ENCODE measurements at places on chromosomes 4 and X.
A peak's percentile ranks its signal among the peaks of the same experiment; 100 is the strongest.

GRCh38 chr4:2322227-2322626, 60.3 kb upstream of the MXD4 start:
- no peak for DNase-seq

GRCh38 chr4:44186850-44187246, 261.8 kb downstream of the KCTD8 start:
- DNase-seq: no peak

- no peak for DNase-seq
Observed at GRCh38 chrX:151701071-151701470, 5.8 kb downstream of the PRRG3 start.

GRCh38 chrX:50910685-50911176, at the start of gene BMP15:
BMP15 (plus strand) TSS chrX:50910735; CDS start chrX:50910784, 49 bp downstream.
- no peak for DNase-seq

GRCh38 chr4:142883040-142883832, 37.1 kb upstream of the INPP4B start:
- no peak for DNase-seq

- no peak for DNase-seq
Observed at GRCh38 chr4:165972747-165973146, 99.7 kb downstream of the TLL1 start.

GRCh38 chrX:14697451-14697850, 168.1 kb downstream of the GLRA2 start:
- DNase-seq: peak; percentile 5

DNA sequence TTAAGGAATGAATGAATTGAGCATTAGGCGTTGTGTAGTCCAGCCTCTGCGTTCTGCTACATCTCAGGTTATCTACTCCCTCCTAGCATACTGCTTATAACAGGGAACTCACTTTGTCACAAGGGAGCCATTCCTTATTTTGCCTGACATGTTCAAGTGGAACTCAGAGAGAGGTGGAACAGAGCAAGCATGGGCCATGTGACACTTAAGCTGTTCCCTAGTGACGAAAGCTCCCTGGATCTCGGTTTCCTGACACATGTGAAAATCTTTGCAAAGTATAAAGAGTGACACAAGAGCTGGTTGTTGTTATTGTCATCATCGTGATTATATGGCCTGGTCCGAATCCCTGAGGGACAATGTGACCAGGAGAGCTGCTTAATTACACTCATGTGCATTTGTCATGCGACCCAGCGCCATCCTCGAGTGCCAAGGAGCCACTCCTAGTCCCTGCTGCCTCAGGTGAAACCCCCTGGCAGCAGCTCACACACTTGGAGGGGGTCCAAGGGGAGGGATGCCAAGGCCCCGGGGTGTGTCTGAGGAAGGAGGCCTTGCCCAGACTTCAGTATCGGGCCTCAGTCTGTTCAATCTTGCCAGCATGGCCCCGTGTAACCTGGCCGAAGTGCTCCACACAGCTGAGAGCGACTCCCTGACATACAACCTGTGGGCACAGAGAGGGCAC, 98.5 kb upstream of the MAP3K15 start:
- DNase-seq: no peak

GRCh38 chr4:32488690-32489089, 1768.5 kb downstream of the PCDH7 start:
- no peak for DNase-seq

GRCh38 chr4:52904421-52904820, 42.3 kb downstream of the RASL11B start:
- DNase-seq: no peak

GRCh38 chrX:41518127-41518840, 71.1 kb downstream of the NYX start:
- no peak for DNase-seq

DNA sequence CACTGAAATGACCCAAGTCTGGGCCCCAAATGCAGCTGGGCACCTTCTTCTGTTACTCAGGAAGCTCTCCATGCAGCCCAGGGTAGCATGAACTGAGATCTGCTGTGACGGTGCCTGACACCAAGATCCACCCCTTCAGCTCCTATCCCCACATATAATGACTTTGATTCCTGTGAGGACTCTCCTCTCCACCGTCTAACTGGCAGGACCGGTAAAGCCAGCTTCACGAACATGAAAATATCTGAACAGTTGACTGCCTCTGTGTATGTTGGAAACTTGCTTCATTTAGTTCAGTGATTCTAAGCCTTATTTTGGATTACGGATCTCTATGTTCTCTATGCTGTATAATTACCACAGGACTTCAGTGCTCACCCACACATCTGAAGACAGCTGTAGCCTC, 115.5 kb upstream of the TMEM150C start:
- DNase-seq: no peak

GRCh38 chrX:46627711-46628419, 54.3 kb downstream of the CHST7 start:
- DNase-seq: peak; percentile 51

DNA sequence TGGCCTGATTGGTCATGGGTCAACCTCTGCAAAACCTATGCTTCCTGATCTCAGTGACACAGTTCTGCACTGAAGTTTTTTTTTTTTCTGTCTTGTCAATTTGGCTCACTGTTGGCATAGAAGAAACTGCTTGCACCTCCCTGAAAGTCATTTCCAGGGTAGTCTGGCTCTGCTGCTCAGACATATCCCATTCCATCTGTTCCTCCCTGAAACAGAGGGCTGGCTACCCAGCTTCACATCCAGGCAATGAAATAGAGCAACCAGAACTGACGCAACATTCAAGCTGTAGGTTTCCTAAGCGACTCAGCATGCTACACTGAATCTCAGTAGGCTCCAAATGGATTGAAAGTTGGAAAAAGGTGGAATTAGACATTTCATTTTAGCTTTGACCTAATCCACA, 176.8 kb upstream of the MBNL3 start:
- no peak for DNase-seq

GRCh38 chr4:144968606-144969005, 129.4 kb downstream of the ANAPC10 start:
- DNase-seq: no peak

- no peak for DNase-seq
Observed at GRCh38 chrX:138765051-138765450, 53.5 kb upstream of the FGF13 start.

DNA sequence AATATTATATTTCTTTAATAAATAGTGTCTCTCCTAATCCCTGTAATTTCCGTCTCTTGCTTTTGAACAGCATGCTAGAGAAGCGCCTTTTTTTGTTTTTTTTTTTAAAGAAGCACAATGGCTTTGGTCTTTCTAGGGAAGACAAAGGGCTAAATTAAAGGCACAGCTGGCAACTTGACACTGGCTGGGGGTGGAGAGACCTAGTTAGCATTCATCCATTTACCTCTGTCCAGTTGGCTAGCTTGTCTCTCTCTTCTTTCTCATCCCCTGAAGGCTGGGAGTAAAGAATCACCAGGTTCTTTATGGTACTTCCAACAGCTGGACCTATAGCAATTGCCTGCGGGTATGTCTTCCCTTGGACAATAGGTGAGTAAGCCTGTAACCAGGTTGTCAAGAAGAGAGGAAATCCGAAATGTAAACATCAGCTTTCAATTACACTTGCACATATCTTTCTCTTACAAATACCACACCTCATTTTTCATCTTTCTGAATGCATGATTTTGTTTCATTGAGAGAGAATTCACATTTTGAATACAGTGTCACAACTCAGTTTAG, 178.4 kb upstream of the GPR101 start:
- no peak for DNase-seq

DNA sequence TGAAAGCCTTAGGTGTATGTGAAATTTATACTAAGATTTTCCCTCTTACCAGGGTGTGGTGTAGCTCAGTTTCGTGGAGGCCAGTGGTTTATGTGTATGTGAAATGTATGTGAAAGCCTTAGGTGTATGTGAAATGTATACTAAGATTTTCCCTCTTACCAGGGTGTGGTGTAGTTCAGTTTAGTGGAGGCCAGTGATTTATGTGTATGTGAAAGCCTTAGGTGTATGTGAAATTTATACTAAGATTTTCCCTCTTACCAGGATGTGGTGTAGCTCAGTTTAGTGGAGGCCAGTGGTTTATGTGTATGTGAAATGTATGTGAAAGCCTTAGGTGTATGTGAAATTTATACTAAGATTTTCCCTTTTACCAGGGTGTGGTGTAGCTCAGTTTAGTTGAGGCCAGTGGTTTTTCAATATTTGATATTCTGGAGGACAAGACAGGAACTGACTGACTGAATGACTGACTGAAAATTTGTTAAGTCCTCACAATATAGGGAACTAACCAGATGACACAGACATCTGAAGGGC, 143.7 kb downstream of the NEXMIF start:
- no peak for DNase-seq

GRCh38 chr4:182261651-182262223, 18.5 kb downstream of the TENM3 start:
- DNase-seq: no peak

GRCh38 chr4:140363051-140363450, 10.4 kb upstream of the SCOC start:
- DNase-seq: no peak

DNA sequence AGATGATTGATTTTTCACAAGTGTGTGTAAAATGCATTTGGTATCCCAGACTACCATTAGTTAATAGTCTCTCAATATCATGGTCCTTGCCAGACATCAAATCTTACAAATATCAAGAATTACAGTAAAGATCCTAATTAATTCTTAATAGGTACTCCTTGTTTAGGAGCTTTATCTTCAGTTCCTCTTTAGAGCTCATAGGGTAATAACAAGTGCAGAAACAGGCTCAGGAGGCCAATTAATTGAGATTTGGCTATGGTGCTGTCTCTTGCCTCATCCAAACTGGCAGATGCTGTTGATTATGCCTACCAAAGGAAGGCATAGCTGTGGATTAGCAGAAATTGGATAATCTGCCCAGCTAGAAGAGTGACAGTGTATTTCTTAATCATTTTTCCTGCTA, 6.9 kb downstream of the MTMR1 start:
- no peak for DNase-seq

GRCh38 chrX:149699761-149700160, 12.1 kb upstream of the MAGEA11 start:
- no peak for DNase-seq

- DNase-seq: no peak
Observed at GRCh38 chr4:184805462-184806228, 20.1 kb downstream of the ACSL1 start.

DNA sequence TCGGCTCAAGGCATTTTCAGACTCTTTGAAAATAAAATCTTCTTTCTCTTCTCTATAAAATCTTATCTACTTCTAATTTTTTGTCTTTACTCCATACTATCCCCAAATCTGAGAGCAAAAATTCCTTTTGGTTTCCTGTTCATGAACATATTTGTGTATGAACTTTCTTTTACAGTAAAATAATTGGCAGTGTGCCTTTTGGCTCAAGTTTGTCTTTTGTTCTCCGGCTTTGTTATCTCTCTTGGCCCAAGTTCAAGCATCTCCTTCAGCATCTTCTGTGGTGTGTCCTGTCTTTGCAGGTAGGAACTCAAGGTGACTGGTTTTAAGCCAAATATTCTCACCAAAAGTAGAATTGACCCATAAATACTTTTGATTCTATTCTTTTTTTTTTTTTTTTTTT, 276.6 kb upstream of the FAT1 start:
- no peak for DNase-seq

DNA sequence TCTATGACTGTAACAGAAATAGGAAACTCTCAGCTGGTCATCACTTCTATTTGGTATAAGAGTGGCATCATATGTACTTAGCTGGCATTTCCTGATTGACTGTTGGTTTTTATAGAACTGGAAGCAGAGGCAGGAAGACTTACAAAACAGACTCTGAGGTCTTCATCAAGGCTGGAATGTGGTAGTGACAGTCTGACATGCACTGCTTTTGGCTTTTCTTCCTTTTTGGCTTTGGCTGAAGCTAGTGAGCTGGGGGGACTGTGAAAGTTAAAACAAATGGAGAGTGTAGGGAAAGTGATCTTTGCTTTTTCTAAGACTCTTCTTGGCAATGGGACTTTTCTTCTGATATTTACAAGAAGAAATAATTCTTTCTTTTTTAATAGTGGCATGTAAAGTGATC, 121.1 kb upstream of the SLC4A4 start:
- no peak for DNase-seq

DNA sequence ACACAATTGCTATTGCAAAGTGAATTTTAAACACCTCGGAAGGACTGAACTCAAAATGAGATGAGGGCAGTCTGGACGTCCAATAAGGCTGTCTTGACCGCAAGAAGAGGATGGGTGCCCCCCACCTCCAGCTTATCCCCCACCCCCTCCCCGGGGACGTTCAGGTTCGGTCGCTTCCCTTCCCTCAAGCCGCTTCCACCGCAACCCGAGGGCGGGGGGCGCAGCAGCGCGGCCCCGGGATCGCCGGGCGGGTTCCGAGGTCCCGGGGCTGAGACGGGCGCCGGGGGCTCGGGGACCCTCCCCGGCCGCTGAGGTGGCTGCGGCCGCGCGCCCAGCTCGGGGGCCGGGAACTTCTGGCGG, 480 bp downstream of the USP46 start:
- DNase-seq: no peak

GRCh38 chr4:171718069-171718468, 95.1 kb upstream of the GALNTL6 start:
- no peak for DNase-seq

DNA sequence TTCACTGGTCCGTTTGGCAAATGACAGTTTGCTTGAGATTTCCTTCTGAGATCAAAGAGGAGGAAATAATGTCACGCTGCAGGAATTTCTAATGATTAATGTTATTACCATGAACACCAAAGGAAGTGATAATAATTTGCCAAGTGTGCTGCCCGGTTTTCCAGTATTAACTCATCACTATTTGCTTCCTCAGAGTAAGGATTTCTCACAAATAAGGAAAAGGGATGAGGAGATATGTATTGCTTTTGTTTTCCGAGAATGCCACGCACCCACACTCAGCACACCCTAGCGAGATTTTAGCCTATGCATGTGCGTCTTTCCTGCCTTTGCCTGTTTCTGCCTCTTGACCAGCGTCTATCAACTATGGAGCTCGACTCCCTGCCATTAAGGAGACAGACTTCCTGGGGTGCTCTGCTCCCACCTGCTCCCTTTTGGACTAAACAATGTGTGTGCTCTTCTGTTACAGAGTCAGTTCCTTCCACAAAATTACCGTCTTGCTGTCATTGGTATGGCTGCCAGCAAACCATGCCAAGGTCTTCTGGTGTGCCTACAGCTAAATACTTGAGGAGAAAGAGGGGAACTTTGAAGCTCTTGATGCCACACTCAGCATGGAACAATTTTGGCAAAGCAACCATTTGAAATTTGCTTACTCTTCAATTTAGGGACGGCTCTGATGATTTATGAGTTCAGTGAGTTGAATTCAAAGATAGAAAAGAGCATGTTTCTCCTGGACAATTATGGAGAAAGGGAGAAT, 393.1 kb upstream of the ZFP42 start:
- no peak for DNase-seq

- DNase-seq: no peak
Observed at GRCh38 chrX:134020910-134021309, 35.5 kb upstream of the GPC3 start.

DNA sequence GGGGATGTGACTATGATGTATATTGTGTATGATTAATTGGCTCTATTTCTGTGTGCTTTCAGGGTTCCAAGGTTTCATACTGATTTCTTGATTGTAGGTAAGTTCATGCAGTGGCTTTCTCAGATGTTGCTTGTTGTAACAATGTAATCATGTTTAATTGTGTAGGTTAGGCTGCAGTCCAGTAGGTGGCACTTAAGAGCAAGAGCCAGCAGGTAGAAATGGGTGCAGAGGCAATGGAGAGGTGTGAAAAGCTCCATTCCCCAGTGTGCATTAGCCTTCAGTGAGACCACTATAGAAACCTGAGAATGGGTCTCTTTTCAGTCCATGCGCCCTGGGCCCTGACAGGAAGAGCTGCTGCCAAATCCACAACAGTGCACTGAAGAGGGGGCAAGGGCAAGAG, 28.2 kb downstream of the DCAF12L2 start:
- no peak for DNase-seq
